ENCODE measurements at places on chromosomes 13 and 19.

DNA sequence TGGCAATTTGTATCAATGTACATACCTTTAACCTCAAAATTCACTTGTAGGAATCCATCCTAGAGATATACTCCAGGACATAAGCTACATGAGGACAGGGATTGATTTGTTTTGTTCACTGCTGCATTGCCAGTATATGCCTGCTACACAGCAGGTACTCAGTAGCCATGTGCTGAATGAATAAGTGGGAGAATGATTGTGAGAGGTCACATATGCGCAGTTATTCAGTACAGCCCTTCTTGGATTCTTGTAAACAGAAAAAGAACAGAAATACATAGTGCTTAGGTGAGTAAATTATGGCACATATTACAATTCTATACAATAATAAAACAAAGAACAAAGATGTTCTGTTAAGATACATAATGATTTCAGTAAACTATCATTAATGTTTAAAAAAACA is 133.3 kb downstream of the RNF17 start:
- DNase-seq: no peak

- DNase-seq: no peak
Observed at GRCh38 chr13:108342369-108343289, 73.1 kb downstream of the TNFSF13B start.

GRCh38 chr19:39796000-39796498 is 17.4 kb downstream of the LEUTX start:
- DNase-seq: no peak

- DNase-seq: no peak
Observed at GRCh38 chr13:46154136-46154801, 27.7 kb downstream of the LCP1 start.

DNA sequence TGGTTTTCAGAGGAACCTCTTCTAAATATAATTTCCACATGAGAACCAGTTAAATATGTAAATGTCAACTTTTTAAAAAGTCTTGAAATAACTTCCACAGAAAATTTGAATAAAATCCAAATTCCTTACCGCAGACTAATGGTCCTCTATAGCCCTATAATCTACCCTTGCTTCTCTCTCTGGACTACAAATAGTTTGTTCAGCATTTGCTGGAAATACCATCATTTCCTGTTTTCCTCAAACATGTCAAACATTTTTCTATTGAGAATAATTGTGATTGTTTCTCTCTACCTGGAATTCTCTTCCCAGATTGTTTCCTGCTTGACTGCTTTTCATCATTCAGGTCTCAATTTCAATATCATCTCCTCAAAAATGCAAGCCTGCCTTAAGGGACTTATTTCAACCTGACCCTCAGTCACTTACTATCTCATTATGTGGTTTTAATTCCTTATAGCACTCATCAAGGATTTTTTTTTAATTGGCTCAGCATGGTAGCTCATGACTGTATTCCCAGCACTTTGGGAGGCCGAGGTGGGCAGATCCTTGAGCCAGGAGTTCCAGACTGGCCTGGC is 898.9 kb upstream of the MIR17HG start:
- no peak for DNase-seq

DNA sequence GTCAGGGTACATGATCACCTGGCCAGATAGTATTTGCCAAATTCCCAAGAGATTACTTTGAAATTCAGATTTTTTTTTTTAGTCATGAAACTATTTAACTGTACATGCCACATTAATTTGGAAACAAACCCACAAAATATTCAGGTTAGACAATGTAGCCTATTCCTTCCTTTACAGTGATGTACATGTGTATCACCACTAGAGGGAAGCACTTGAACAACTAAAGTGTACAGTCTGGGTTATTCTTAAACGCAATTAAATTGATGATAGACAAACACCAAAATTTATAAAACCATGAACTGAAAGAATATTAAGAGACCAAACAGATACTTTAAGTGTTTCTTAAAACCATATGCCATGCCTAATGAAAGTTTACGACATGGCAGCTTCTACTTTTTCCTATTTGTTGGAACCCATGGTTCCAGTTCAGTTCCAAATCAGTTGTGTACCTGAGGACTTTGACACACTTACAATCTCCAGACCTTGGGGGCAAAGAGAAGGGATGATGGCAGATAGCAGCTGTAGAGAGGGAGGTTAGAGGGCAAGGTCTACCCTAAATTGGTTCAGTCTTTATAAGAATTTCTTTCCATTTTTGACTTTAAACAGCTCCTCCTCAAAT is 52.8 kb downstream of the TNFSF13B start:
- DNase-seq: no peak

GRCh38 chr13:72390909-72391308 is 336.5 kb downstream of the MZT1 start:
- no peak for DNase-seq

GRCh38 chr13:41670873-41671443 is 213.6 kb downstream of the RGCC start:
- no peak for DNase-seq

- DNase-seq: no peak
Observed at GRCh38 chr19:35219008-35219407, 9.5 kb downstream of the FAM187B start.

DNA sequence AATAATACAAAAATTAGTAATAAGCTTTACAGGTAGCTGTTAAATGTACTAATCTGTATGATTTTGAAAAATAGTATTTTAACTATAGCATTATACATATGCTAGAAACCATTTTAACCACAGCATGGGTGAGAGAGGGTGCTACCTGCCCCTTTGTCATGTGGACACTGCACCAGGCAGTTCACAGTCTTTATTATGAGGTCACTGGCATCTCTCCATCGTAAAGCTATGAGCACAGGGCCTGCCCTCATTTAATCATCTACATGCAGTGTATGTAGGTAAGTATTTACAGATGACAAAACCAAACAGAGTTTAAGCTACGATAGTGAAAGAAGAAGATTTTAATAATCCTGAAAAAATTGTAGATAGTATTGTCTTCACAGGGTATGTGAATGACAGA is 21.7 kb downstream of the EDNRB start:
- no peak for DNase-seq

- no peak for DNase-seq
Observed at GRCh38 chr13:46405457-46405856, 18.4 kb upstream of the RUBCNL start.

DNA sequence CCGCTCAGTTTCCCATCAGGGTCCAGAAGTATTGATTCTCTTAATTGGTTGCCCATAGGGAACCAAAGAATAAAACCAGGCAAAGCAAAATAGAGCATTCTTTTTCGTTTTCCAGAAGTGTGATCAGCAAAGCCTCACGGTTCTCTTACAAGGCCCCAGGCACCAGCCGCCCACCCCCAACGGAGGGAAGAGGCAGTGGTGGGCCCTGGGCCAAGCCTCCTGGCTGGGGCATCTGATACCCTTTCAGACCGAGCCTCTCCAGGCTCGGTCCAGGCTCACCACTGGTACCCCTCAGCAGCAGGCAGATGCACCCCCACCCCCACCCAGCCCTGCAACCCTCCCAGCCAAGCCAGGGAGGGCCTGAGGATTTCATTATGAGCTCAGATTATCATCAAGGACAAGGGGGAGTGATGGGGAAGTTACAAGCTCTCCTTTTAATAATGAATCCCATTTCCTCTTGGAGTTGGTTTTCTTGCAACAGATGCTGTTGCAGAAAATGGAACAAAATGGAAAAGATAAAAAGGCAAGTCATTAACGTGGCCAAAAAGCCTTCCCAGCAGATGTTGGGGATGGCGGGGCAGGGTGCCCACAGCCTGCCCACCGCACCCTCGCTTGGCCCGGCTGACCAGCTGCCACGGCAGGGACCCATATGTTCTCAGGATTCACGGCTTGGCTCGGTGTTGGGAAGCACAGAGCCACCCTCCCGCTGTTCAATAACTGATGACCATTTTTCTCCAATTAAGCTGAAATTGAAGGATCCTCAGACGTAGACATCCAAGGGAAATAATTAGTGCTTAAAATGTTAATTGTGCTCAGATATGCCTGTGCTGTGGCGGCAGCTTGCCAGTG is 45.9 kb upstream of the KCTD15 start:
- DNase-seq: no peak

DNA sequence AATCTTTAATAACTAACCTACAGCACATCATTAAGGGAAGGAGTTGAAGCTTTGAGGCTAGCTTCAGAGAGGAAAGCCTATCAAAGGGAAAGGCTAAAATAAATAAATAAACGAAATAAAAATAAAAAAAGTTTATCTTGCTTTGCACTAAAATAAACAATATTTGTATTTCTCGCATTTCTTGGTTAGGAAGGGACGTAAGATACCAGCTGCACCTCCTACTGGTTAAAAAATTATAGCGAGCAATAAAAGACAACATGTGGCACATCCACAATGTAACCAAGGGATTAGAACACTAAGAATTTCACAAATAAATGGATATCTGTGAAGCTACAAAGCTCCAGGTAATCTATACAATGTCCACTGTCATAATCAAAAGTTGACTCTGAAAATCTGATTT is 194.5 kb downstream of the DACH1 start:
- DNase-seq: no peak

- no peak for DNase-seq
Observed at GRCh38 chr19:21584537-21584936, 79.1 kb downstream of the ZNF429 start.

- no peak for DNase-seq
Observed at GRCh38 chr13:50001287-50001686, 4.4 kb downstream of the TRIM13 start.

- no peak for DNase-seq
Observed at GRCh38 chr13:21361706-21362105, 97.4 kb downstream of the ZDHHC20 start.

DNA sequence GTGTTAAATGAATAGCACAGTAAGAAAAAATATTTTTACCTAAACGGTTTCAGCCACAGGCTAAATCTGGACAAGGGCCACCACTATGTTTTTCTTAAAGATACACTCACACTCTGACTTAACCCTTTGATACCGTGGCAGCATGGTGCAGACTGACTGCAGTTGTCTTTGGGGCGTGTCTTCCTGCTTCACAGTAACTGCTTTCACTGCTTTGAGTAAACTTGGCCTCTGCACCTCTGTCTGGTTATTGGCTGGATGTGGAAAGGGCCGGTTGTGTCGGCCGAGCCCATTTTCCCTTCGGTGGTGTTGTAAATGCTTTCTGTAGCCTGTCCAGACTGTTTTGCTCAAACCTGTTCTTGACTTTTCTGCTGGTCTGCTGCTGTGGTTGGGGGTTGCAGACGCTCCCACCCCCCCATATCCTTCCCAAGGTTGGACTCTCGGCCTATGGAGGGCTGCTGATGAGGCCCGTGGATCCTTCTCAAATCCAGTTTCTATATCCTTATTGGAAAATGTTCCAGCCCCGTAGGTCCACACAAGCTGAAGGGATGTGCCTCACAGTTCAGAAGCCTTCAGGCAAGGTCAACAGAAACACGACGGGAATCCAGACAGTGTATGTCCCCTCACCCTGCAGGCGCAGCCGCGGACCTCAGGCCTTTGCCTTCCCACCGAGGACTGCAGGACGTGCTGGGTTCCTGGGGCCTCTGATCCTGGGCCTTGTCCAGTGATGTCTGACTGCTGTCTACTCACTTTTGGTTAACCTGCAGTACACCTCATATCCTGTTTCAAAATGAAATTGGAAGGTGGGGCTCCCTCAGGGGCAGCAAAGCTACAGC is 90.2 kb upstream of the RNF113B start:
- DNase-seq: no peak

DNA sequence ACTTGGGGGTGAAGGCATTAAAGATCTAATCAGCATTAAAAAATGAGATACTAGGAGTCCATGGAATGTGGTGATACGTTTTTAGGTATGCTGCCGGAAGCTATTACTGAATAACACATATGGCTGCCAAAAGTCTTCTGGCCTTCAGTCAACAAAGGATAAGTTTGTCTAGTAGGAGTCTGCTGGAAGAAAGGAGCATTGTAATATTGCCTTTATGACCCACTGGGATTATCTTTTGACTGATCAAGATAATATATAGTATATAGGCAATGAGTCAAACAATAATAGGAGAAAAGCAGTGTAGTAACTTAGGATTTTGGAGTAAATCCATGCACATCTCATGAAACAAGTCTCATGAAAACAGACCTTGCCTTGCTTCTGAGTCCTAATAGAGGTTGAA is 295.4 kb downstream of the SLITRK6 start:
- DNase-seq: no peak

DNA sequence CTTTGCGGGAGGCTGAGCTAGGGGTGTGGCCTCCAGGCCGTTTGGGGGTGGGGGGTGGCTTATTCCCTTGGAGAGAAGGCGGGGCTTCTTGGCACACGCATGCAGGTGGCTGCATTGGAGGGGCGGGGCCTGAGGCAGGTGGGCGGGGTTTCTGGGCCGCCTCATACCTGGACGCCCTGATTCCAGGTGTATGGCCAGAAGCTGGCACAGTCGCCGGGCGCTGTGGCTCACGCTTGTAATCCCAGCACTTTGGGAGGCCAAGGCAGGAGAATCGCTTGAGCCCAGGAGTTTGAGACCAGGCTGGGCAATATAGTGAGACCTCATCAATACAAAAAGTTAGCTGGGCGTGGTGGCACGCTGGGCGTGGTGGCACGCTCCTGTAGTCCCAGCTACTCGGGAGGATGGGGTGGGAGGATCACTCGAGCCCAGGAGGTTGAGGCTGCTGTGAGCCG is 7.8 kb downstream of the ABCA7 start:
- DNase-seq: no peak

- peak; percentile 4 for DNase-seq
Observed at GRCh38 chr13:26022538-26023292, 29.1 kb downstream of the SHISA2 start.

- DNase-seq: no peak
Observed at GRCh38 chr13:20239748-20240147, 7.6 kb upstream of the GJB6 start.

DNA sequence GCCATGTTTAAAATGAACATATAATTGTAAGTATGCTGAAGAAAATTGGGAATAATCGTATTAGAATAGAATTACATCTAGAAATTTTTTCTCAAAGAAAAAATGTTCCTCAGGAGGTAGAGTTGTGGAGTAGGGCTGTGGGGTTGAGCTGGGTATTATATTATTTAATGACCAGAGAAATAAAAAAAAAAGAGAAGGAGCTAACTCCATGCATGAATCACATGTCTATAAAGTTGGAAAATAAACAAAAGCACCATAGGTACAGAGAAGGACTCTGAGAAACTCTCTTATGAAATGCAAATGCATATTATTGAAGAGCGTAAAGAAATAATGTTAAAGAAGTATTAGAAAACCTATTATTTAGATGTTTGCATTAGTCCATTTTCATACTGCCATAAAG is 405.5 kb downstream of the EFNB2 start:
- DNase-seq: no peak

- no peak for DNase-seq
Observed at GRCh38 chr13:31038834-31039552, 106.5 kb downstream of the TEX26 start.

DNA sequence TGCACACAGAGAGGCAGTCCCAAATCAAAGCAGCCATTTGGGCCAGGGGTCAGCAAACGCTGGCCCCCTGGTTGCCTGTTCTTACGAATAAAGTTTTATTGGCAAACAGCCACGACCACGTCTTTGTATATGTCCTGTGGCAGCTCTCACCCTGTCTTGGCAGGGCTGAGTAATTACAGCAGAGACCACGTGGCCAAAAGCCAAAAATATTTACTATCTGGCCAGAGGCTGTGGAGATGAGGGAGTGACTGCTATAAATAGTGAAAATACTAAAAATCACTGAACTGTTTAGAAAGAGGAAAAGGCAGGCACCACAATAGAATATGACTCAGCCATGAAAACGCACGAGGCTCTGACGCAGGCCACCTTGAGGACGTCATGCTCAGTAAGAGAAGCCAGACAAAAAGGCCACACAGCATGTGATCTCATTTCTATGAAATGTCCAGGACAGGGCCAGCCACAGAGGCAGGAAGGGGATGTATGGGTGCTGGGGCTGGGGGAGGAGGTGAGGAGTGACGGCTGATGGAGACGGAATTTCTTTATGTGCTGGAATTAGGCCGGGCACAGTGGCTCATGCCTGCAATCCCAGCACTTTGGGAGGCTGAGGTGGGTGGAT is 29.4 kb downstream of the SMIM24 start:
- DNase-seq: peak; percentile 98
